ENCODE measurements at places on chromosomes 16 and 17.
A peak's percentile ranks its signal among the peaks of the same experiment; 100 is the strongest.

GRCh38 chr16:22855231-22855630 is 41.3 kb downstream of the HS3ST2 start:
- DNase-seq = no peak

DNA sequence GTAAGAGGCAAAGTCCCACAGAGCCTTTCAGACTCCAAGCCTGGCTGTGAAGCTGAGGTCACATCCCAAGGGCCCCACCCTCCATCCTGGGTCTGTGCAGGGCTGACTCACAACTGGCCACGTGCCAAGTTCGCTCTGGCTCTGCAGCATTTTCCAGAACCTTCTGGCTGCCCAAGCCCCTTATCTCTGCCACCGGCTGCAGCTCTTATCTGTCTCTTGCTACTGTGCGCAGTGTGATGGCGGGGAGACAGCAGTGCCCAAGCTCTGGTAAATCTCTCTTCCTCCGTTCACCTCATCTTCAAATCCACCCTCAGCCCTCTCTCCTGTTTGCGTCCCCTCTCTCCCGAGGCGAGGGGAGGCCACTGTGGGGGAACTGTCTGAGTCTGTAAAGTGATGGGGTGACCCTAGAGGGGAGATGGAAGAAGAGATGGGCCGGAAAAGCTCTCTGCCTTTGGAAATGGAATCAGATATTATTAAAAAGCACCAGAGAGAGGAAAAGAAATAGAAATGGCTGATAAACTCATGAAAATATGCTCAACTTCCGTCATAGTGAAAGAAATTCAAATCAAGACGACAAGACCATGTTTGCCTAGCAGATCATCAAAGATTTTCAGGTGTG is 162.7 kb upstream of the CDC42EP4 start:
- peak; percentile 43 for DNase-seq

DNA sequence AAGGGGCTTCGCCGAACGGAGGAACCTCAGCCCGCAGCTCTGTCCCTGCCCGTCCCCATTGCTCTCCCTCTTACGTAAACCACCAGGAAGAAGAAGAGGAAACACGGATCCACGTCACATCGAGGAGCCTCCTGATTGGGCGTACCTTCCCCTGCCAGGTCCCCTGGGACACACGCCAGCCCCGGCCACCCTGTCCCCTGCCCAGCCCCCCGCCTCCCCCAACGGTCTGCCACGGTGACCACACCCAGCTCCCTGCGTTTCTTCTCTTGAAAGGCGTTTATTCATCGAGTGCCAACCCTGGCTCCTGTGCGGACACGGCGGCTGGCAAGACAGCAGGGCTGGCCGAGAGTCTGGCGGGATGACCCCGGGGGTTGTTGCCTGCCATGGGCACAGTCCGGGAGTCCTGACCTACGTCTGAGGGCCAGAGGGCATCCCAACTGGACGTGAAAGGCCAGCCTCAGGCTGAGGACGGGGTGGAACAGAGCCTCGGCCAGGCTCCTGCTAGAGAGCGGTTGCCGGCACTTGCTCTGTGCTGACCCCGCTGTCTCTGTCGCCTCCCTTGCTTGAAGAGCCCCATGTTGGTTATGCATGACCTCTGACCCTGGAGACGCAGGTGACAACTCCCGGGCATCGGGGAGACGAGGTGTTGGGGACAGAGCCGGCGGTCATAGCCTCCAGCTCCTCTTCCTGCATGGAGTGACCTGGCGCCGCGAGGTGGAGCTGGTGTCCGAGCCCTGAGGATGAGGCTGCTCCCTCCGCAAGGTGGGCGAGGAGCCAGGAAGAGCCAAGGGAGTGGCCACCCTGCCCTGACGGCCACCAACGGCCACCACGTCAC is 40.5 kb upstream of the ACSF3 start:
- DNase-seq = peak; percentile 5

DNA sequence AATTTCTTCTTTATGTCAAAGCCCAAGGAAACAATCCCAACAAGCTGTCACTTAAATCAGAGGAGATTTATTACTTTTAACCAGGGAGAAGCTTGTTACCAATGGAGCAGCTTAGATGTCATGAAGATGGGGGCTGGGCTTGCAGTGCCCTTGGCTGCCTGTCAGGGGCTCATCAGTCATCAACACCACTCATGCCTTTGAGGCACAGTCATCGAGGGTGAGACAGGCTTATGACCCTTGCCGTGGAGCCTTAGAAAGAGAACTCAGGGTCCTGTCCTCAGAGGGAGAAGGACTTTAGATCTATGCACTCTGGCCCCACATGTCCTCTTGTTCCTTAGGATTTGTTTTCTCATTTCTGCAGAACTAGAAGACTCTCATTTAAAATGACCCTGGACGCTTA is 318.3 kb downstream of the CBLN1 start:
- peak; percentile 32 for DNase-seq

GRCh38 chr16:88777471-88778270 is 7.3 kb downstream of the PIEZO1 start:
- no peak for DNase-seq

- no peak for DNase-seq
Measured at GRCh38 chr16:65809627-65810026, 556.9 kb upstream of the CDH5 start.

- peak; percentile 72 for DNase-seq
Measured at GRCh38 chr17:45098869-45099616, 33.3 kb downstream of the PLCD3 start.

- peak; percentile 57 for DNase-seq
Measured at GRCh38 chr17:10618202-10618635, 38.9 kb downstream of the MYH3 start.

DNA sequence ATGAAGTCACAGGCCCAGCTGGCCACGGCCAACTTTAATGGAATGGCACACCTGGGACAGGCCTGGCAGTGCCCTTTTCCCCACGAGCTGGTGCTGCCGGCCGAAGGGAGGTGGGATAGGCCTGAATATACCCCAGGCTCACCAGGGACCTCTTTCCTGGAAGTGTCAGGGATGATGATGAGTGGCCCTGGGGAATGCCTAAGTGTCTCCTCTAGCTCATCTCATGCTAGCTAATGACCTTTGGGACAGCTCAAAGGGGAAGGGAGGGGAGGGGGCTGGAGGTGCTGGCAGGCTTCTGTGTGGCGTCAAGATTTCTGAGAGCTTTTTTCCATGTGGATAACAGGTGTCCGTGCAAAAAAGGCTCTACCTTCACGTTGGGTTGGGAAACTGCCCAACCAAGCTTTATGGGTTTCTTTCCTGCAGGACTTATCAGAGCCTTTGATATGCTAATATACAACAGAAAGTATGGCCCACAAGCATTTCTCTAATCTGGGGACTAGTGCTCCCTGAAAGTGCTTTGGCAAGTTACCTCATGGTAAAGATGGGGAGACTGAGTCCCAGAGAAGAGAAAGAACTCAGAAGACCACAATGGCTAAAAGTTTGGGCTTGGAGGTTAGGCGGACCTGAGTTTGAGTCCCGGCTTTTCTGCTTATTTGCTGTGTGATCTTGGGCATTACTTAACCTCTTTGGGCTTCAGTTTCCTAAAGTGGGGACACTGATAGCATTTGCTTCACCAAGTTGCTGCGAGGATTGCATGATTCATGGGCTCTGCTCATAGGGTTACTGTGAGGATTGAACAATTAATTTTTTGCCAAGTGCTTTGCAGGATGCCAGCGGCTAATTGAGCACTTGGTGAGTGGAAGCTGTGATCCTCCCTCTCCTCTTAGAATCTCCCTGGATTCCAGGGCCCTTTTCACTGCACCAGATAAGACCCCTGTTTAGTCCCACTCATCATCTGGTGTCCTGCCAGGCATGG is 14.0 kb downstream of the ADGRG1 start:
- no peak for DNase-seq

DNA sequence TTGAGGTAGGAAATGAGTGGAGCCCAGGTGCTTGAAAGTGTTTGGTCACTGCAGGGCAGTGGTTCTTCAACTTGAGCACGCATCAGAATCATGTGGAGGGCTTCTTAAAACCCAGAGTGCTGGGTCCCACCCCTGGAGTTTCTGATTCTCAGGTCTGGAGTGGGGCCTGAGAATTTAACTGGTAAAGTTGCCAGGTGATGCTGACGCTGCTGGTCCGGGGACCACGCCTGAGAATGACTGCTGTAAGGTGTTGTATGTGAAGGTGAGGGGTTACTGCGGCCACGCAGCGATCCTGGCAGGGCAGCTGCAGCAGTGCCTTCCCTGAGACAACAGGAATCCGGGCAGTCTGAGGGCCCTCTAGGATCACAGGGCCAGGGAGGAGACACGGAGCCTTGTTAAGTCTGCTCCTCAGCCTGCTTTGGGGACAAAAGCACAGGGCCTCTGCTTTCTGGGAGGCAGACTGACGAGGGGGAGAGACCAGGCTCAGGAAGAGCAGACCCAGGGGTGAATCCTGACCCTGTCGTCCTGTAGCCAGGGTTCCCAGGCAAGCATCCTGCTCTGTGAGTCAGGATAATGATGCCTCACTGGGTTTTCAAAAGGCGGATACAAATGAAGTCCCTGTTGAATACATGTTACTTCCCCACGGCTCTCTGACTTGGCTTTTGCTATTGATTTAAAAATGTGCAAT is 16.2 kb downstream of the CCDC42 start:
- DNase-seq = no peak

- peak; percentile 9 for DNase-seq
Measured at GRCh38 chr16:21277927-21278706, at the start of gene CRYM. Gene CRYM (minus strand): TSS chr16:21278290. CDS start chr16:21278251, 39 bp downstream.

- DNase-seq = peak; percentile 4
Measured at GRCh38 chr17:34542700-34543336, 36.6 kb upstream of the TMEM132E start.

DNA sequence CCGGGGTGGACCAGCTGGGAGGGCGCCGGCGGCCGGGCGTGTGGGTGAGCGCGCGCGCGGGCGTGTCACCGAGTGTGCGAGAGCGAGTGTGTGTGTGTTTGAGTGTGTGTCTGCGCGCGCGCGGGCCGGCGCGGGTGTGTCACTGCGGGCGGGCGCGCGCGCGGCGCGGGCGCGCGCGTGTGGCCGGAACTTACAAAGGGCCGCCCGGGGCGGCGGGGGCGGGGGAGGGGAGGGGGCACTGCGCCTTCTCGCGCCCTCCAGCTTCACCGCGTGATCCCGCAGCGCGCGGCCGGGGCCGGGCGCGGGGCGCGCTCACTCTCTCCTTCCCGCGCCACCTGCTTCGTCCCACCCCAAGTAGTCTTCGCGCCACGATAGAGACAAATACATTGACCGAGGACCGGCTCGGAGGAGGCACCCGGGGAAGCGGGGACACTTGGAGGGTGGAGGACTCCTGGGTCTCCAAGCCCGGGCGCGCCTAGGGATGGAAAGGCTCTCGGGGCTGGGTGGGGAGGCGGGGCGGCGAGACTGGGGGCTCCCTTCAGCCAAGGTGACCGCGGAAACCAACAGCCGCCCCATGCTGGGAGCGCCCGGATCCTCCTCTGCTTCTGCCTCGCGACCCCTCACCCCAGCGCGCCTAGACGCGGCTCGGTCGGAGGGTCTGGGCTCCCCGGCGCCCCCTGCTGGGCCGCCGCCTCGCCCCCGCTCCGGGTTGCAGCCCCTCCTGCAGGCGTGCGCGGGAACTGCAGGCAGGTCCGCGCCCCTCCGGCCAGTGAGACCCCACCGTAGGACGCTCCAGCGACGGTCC is at the start of gene SRCIN1:
Gene SRCIN1, minus strand, starts transcription at position 112 of the 805 bp plus-strand sequence. CDS start 247 bp downstream, outside the sequence.
- DNase-seq = no peak

GRCh38 chr16:82655072-82655714 is 28.4 kb downstream of the CDH13 start:
- peak; percentile 84 for DNase-seq

DNA sequence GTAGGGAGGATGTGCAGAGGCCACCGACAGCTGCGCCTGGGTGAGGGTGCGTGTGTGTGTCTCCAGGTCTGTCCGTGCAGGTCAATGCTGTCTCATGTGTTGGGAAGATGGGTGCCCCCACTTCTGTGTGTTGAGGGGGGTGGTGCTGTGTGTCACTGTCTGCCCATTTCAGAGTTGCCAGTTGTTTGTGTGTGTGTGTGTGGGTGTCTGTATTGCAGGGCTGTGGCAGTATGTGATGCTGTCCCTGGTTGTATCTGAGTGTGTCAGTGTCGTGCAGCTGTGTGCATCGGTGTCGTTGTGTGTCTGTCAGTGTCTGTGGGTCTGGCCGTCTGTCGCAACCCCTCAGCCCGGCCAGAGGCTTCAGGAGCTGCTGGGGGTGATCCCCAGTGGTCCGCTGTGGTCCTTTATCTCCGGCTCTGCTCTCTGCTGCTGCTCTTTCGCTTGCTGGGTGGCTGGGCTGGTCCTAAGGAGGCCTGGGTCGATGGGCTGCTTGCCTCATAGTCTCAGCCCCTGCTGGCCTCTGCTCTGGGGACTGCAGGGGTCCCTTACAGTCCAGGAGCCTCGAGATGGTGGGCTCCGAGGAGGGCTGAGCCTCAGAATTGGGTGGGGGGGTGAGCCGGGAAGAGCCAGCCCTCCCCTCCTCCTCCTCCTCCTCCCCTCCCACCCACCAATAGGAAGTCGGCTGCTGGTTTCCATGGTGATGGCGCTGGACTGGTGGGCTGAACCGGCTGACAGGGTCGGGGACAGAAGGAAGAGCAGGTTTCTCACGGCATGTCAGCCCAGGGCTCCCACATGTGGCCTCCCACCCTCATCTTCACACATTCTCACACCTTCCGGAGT is at the start of gene TSPOAP1:
Gene TSPOAP1, minus strand, starts transcription at position 601 of the 840 bp plus-strand sequence. CDS start 875 bp downstream, outside the sequence.
- DNase-seq = no peak
